ENCODE measurements at places on chromosomes 7 and 10. TPM values are rescaled to one million over a fixed set of nuclear protein-coding genes. Genes with fewer than 3 reads are reported as not detected.

Gene RPEL1
- total RNA-seq: not detected

Gene IRF5
- total RNA-seq: 1.2 TPM

Gene ACTL6B
- not detected for total RNA-seq

Gene TFPI2
- total RNA-seq: not detected

Gene ACSL5
- total RNA-seq: 46.6 TPM

Gene GLI3
- 1.1 TPM for total RNA-seq

Gene CYP26C1
- 0.09 TPM for total RNA-seq

Gene CCDC186
- 30.4 TPM for total RNA-seq

Gene VWA2
- total RNA-seq: 1.2 TPM

Gene TFR2
- 9.7 TPM for total RNA-seq

DNA sequence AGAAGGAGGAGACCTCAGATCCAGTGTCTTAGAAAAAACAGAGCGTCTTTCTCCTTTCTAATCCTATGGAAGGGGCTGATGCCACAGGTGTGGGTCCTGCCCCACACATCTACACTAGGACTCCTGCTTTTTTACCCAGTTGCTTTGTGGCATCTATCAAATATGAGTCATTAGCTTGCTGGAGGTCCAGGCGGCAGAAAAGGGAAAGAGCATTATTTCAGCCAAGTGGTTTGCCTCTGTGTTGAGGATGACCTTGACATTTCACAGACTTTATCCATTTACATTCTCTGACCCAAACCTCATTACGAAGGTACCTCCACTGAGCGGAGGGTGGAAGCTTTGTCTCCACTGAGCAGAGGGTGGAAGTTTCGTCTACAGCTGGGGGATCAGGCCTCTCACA, 308.4 kb upstream of the KLF6 start:
- DNase-seq: no peak

- DNase-seq: no peak
Measured at GRCh38 chr10:31157123-31158010, 125.7 kb upstream of the ZNF438 start.

- DNase-seq: no peak
Measured at GRCh38 chr7:1364068-1364905, 95.0 kb downstream of the MICALL2 start.

- DNase-seq: no peak
Measured at GRCh38 chr10:101446947-101447346, 93.0 kb downstream of the BTRC start.

GRCh38 chr10:75648351-75648750, 216.9 kb downstream of the LRMDA start:
- no peak for DNase-seq

- DNase-seq: no peak
Measured at GRCh38 chr10:124632566-124632965, 111.6 kb downstream of the FAM53B start.

DNA sequence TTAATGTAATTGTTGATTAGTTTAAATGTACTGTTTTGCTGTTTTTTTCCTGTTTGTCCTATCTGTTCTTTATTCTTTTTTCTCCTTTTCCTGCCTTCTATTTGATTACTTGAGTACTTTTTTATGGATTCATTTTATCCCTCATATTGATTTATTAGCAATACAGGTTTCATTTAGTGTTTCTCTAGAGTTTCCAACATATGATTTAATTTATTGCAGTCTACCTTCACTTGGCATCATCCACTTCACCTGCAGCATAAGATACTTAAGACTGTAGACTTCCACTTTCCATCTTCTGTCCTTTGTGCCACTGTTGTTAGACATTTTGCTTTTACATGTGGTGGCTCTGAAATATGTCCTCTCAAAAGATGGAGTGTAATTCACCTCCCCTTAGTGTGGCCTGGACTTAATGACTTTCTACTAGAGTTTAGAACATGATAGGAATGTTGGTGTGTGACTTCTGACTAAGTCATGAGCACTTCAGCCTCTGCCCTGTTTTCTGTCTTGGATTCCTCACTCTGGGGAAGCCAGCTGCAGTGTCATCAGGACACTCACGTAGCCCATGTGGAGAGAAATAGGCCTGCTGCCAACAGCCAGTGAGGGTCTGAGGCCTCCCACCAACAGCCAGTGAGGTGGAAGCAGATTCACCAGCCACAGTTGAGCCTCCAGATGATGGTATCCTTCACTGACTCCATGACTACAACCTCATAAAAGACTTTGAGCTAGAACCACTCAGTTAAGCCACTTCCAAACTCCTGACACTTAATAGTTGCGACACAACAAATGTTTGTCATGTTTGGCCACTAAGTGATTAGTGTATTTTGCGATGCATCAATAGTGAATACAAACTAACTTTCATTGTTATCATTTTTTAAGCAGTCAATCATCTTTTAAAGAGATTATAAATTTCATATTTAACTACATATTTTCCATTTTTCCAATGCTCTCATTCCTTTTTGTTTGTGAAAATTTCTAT, 643.5 kb upstream of the DPP6 start:
- no peak for DNase-seq

DNA sequence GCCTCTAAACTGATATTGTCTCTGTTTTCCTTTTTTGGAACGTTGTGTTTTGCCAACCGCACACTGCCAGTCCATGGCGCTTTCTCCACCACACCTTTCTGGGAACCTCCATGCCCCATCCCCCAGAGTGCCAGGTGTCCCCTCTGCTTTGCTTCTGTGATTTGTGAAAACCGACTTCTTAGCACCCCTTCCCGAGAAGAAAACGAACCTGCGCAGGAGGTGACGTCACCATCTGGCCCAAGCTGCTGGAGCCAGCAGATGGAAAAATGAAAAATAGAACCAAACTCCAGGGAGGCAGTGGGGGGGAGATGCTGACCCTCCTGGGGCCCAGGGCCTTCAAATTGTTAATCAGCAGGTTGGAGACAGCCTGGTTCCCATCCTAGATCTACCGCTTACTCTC, 103.8 kb downstream of the HTR5A start:
- peak; percentile 10 for DNase-seq

GRCh38 chr10:124446830-124447750, 2.7 kb downstream of the NKX1-2 start:
- DNase-seq: no peak

Measured in Caco-2 (cell line).